ENCODE measurements at places on chromosomes 4 and X. TPM values are rescaled to one million over a fixed set of nuclear protein-coding genes. Genes with fewer than 3 reads are reported as not detected.

The TAPT1 gene
- 62.7 TPM for total RNA-seq

The GSX2 gene
- 1.1 TPM for total RNA-seq

The SMAD1 gene
- 18.4 TPM for total RNA-seq

The TEX11 gene
- total RNA-seq, result not detected

Measured in occipital lobe (tissue), 3 donors.